Activated CD4-positive, alpha-beta T cell treated with anti-CD3 and anti-CD28 coated beads for 1 hour (primary cell): ENCODE measurements at places on chromosomes 11 and 22.

GRCh38 chr11:10673501-10674062 is 20.0 kb downstream of the IRAG1 start:
- DNase-seq, result no peak

- DNase-seq, result no peak
These were observed 163.4 kb upstream of the BDNF start for GRCh38 chr11:27863637-27864036.

- no peak for DNase-seq
These were observed 50.4 kb downstream of the IGLL5 start for GRCh38 chr22:22937894-22938480.

DNA sequence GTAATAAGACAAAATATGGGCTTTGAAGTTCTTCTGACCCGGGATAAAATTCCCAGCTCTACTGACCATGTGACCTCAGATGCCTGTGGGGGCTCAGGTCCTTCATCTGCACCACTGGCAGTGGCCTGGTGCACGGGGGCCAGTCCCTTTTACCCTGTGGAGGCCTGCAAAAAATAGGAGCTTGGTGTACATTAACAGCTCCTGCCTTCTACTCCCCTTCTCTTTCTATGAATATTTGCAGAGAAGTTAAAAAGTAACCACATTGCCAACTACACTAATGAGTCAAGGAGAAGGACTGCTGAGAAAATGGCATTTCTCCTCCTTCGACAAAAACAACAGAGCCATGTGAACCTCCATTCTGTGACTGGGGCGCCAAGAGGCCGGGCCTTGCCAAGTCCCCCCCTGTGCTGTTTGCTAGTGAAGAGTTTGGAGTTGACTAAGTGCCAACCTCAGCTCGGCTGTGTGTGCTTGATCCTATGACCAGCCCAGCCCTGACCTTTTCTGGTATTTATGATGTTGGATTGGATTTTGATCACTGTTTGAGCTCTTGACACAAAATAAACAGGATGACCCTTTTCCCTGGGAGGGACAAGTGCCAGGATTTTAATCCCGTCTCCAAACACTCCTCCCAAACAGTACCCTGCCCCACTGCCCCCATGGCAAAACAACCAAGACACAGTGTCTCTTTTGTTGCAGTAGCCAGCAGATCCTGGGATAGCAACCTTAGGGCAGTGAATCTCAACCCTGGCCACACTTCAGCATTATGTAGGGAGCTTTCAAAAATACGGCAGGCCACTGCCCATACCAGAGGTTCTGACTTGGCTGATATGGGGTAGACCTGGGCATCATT is 380.1 kb downstream of the LARGE1 start:
- DNase-seq, result no peak

GRCh38 chr11:81705283-81705682 is 1028.4 kb downstream of the FAM181B start:
- no peak for DNase-seq

DNA sequence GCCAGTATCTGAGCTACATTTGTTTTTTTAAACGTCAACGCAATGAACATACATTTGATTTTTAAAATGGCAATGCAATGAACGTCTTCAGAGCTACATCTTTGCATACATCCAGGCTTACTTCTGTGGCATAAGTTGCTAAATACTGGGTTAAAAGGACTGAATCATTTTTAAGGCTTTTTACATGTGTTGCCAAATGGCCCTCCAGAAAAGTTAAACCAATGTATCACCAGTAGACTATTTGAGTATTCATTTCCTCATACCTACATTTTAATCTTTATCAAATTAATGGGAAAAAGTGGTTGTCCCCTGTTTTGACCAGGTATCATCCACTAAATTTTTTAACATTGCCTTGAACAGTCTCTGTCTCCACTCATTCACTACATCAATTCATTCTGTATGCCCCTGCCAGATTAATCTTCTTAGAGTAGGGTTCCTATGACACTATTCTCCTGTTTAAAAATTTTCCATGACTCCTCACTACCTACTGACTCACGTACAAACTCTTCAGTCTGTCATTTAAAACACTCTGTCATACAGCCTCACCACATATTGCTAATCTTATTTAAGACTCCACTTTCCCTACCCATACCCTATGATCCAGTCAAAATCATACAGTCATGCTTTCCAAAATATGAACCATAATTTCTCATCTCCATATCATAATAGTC is 12.4 kb upstream of the PRRG4 start:
- no peak for DNase-seq

DNA sequence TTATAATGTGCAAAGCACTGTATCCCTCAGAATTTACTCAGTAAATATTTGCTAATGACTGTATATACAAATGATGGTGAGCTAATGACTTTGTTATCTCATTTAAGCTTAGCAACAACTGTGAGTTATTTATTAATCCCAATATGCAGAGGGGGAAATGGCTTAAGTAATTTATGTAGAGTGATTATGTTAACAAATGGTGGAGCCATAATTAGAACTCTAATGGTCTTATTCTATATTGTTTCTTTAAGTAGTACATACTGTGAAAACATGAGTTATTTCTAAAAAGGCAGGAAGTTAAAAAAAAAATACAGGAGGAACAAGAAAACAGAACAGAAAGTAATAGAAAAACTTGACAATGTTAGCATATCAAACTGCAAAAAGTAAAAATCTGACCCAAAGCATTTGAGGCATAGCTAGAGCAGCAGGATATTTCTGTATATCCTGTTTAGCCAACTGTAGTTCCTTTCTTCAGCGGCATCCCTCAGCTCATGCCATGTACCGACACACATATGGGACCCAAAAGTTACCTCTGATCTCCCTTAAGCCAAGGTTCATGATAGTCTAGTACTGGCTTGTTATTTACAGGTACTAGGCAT is 94.2 kb downstream of the FCHSD2 start:
- DNase-seq, result no peak

DNA sequence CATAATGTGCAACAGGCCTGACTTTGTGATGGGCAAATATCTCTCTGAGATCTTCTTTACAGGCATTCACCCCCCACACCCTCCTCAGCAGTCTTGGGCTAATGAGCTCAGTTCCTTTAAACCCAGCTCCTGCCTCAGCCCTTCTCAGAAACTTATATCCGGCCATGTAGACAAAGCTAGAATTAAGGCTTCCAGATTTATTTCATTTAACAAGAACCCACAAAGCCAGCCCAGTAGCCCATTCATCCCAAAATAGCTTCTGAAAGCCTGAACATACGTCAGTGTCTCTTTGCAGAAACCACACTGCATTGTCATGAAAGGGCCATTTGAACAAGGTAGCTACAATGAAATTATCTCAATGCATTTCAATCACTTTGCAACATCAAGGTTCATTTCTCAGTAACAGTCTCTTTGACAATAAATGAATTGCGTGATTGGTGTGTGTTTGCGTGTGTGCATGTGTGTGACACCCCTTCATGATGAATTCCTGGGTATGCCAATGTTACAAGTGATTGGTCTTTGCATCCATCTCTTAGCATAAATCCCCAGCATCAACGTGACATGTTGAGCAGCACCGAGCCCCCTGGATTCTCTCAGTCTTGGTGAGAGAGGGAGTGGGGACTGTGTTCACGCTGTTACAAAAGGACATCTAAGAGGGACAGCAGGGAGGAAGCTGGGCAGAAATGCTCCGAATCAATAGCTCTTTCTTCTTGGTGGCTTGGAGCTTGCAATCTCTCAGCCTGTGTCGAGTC is 299.6 kb downstream of the KIRREL3 start:
- no peak for DNase-seq

GRCh38 chr22:37121887-37122591 is 12.5 kb upstream of the TMPRSS6 start:
- DNase-seq, result peak; percentile 90

DNA sequence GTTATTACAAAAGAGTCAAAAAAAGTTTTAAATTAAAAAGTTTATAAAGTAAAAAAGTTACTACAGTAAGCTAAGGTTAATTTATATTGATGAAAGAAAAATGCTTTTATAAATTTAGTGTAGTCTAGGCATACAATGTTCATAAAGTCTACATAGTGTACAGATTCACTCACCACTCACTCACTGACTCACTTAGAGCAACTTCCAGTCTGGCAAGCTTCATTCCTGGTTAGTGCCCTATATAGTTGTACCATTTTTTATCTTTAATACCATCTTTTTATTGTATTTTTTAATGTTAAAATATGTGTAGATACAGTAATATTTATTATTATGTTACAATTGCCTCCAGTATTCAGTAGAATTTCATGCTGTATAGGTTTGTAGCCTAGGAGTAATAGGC is 2.6 kb upstream of the MMP10 start:
- DNase-seq, result no peak

DNA sequence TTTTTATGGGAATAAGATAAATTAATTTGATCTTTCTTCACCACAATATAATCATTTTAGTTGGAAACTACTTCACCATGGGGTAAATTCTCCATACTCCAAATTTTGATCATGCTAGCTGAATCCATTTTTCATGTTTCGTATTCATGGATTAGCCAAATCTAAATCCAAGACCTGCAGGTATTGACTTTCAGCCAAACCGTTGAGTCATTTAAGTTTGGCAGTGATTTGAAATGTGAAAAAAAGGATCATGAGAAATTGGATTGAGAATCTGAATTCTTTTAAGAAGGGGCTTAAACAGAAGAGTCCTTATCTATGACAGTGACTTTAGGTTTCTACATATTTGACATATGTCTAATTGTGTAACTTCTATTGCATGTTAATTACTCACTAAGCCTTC is 5.3 kb downstream of the GAS2 start:
- no peak for DNase-seq
